GM12878 (cell line): ENCODE measurements at places on chromosomes 11 and 22. TPM values are rescaled to one million over a fixed set of nuclear protein-coding genes. Genes with fewer than 3 reads are reported as not detected.

GRCh38 chr22:20528405-20528978 lies 21.1 kb downstream of the MED15 start:
- DNase-seq: no peak

DNA sequence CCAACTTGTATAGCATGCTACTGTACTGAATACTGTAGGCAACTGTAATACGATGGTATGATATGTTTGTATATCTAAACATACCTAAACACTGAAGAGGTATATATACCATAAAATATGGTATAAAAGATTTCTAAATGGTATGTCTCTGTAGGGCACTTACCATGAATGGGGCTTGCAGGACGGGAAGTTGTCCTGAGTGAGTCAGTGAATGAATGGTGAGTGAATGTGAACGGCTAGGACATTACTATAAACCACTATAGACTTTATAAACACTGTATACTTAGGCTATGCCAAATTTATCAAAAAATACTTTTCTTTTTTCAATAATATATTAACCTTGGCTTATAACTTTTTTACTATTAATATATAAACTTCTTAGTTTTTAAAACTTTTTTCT lies 66.8 kb downstream of the ZC3H12C start:
- DNase-seq: no peak

DNA sequence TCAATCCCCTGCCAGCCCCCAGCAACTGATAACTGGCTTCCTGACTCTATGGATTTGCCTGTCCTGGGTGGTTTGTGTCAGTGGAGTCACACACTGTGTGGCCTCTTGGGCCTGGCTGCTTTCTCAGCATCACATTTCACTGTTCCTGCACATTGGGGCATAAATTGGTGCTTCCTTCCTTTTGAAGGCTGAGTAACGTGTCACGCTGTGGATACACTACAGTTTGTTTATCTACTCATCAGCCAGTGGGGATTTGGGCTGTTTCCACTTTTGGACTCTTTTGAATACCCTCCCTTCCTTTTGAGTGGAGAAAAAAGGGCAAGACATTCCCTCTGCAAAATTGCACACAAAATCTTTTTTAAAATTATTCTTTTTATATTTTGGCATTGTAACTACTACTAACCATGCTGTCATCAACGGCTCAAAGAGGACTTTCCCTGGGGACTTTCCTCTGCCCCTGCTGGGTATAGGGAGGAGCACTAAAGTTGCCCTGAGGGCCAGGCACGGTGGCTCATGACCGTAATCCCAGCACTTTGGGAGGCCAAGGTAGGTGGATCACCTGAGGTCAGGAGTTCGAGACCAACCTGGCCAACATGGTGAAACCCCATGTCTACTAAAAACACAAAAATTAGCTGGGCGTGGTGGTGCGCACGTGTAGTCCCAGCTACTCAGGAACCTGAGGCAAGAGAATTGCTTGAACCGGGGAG lies 7.8 kb upstream of the CELSR1 start:
- DNase-seq: peak; percentile 25

DNA sequence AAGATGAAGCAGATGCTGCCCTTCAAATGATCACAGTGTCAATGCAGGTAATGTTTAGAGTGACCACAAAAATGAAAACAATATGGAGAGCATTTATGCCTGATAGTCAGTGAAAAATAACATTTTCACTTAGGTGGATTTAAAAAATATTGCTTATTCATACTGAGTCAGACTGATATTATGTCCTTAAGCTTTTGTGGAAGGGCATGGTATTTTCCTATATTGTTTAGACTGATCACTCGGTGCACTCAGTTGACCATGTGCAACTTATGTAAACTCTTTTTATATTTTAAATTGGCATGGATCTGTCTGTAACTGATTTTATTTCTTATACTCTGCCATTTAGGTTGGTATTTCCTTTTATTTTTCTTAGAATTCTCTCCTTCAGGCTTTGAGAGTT lies 106.6 kb downstream of the DYNC2H1 start:
- DNase-seq: no peak

Gene DENND6B
- polyA plus RNA-seq: 8.6 and 10.3 TPM in 2 replicates
